ENCODE measurements at places on chromosomes 7 and 10. TPM values are rescaled to one million over a fixed set of nuclear protein-coding genes. Genes with fewer than 3 reads are reported as not detected.

- peaks cover 4% of the 10 kb centered on the region for H3K4me1 ChIP-seq
- no peak for DNase-seq
- no peaks in the 10 kb centered on the region for H3K36me3 ChIP-seq
- no peak overlapping the region for H3K27ac ChIP-seq
- H3K27me3 ChIP-seq: no peaks in the 10 kb centered on the region
- no peak overlapping the region for H3K4me3 ChIP-seq
Measured at GRCh38 chr7:134845461-134845860, 66.0 kb downstream of the CALD1 start.

- no peak overlapping the region for H3K27ac ChIP-seq
- no peak overlapping the region for H3K4me3 ChIP-seq
- H3K4me1 ChIP-seq: no peaks in the 10 kb centered on the region
- H3K27me3 ChIP-seq: peaks cover 13% of the 10 kb centered on the region
- H3K36me3 ChIP-seq: no peaks in the 10 kb centered on the region
- DNase-seq: no peak
Measured at GRCh38 chr10:4533621-4534020, 292.4 kb upstream of the AKR1E2 start.

DNA sequence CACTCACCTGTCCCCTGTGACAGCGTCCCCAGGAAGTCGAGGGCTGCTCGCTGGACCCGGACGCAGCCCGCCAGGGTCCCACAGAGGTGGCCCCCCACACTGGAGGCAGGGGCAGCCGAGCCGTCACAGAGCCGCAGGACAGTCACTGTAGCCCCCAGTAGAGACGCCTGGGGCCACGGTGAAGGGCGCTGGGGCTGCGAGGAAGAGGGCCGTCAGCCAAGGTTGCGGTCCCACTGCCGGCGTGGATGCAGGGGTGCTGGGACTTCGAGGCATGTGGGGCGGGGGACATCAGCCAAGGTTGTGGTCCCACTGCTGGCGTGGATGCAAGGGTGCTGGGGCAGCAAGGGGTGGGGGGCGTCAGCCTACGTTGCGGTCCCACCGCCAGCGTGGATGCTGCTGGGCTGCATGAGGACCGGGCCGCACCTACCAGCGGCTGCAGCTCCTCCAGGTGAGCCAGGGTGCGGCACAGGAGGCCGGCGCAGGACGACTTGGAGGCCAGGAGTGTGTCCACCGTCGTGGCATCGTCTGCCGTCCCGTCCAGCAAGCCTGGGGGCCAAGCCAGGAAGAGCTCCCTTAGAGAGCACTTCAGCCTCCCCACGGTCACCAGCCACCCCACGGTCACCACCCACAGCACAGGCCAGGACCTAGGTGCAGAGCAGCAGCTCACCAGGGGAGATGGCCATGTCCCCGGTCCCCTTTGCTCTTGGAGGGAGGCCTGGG is 13.9 kb downstream of the BRAT1 start:
- no peak overlapping the region for H3K27ac ChIP-seq
- peaks cover 24% of the 10 kb centered on the region for H3K36me3 ChIP-seq
- H3K27me3 ChIP-seq: no peaks in the 10 kb centered on the region
- no peaks in the 10 kb centered on the region for H3K4me1 ChIP-seq

IFIT1B gene
- total RNA-seq: not detected

GRCh38 chr7:88208521-88208920 is 11.3 kb downstream of the SRI start:
- no peaks in the 10 kb centered on the region for H3K27me3 ChIP-seq
- H3K36me3 ChIP-seq: peaks cover 67% of the 10 kb centered on the region
- no peak for DNase-seq
- peaks cover 7% of the 10 kb centered on the region for H3K4me1 ChIP-seq
- no peak overlapping the region for H3K27ac ChIP-seq
- H3K4me3 ChIP-seq: no peak overlapping the region

CHN2 gene
- total RNA-seq: not detected

- peaks cover 5% of the 10 kb centered on the region for H3K4me1 ChIP-seq
- H3K27ac ChIP-seq: no peak overlapping the region
- DNase-seq: no peak
- no peaks in the 10 kb centered on the region for H3K36me3 ChIP-seq
- H3K27me3 ChIP-seq: peaks cover 1% of the 10 kb centered on the region
- H3K4me3 ChIP-seq: no peak overlapping the region
Measured at GRCh38 chr7:106623853-106624252, 37.1 kb downstream of the CCDC71L start.

ARID5B gene
- 56.9 TPM for total RNA-seq

DNA sequence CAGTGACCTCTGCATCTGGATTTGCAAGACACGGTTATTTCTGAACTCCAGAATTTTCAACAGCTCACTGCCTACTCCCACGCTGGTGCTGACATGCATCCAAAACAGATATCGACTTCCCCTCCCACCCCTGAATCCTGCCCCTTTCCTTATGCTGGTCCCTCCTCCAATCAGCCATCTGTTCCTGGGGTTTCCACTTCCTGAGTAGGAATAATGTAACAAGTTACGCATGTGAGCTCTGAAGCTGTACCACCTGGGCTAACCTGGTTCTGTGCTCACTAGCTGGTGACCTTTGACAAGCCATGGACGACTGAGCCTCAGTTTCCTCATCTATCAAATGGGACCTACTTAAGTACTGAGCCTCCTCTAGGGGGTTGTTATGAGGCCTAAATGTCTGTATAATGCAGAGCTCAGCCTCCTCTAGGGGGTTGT is 1.7 kb upstream of the NCAPG2 start:
- peak overlapping the region; percentile 73 for H3K4me3 ChIP-seq
- peaks cover 16% of the 10 kb centered on the region for H3K36me3 ChIP-seq
- peak overlapping the region; percentile 71 for H3K27ac ChIP-seq

GRCh38 chr7:127137146-127137545 is 115.6 kb downstream of the GRM8 start:
- H3K36me3 ChIP-seq: no peaks in the 10 kb centered on the region
- peaks cover 3% of the 10 kb centered on the region for H3K27me3 ChIP-seq
- DNase-seq: no peak
- no peak overlapping the region for H3K4me3 ChIP-seq

- H3K4me3 ChIP-seq: no peak overlapping the region
- peak; percentile 59 for DNase-seq
- peaks cover 29% of the 10 kb centered on the region for H3K36me3 ChIP-seq
- no peaks in the 10 kb centered on the region for H3K27me3 ChIP-seq
- H3K27ac ChIP-seq: no peak overlapping the region
- peaks cover 56% of the 10 kb centered on the region for H3K4me1 ChIP-seq
Measured at GRCh38 chr10:104306897-104307296, 31.4 kb downstream of the ITPRIP start.

DNA sequence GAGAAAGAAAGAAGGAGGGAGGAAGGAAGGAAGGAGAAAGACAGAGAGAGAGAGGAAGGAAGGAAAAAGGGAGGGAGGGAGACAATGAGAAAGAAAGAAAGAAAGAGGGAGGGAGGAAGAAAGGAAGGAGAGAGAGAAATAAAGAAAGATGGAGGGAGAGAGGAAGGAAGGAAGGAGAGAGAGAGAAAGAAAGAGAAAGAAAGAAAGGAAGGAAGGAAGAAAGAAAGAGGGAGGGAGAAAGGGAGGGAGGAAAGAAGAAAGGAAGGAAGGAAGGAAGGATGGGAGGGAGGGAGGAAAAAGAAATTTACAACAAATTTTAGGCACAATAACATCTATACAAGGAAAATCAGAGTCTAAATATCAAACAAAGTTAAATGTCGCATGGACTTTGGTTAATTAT is 332.6 kb upstream of the KLF6 start:
- peaks cover 2% of the 10 kb centered on the region for H3K27me3 ChIP-seq
- H3K4me3 ChIP-seq: no peak overlapping the region

DNA sequence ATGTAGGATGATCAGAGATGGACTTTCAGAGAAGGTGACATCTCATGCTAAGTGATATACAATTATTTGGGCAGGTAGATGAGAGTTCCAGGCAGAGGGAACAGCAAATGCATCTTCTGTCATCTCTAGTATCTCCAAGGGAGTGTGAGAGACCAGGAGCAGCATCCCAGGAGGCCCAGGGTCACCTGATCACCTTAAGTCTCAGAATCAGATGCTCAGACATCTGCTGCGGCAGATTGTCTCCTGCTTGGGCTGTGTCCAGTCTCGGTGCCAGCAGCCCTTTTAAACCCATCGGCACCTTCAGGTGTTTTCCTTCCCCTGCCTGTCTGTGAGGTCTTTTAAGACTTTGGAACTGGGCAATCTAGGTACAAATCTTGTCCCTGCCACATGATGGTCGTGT is 690.6 kb downstream of the LRMDA start:
- no peak overlapping the region for H3K4me3 ChIP-seq
- DNase-seq: no peak
- no peaks in the 10 kb centered on the region for H3K4me1 ChIP-seq
- H3K27me3 ChIP-seq: no peaks in the 10 kb centered on the region

DNA sequence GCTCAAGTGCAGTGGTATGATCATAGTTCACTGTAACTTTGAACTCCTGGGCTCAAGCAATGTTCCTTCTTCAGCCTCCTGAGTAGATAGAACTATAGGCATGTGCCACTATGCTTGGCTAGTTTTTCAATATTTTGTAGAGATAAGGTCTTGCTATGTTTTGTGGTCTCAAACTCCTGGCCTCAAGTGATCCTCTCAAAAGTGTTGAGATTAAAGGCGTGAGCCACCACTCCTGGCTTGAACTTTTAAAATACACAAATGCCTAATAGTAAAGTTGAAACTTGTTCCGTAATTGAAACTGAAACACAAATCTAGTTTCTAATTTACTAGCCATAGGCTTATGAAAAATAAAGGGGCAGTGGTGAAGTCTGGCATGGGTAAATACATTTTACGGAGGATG is 65.7 kb downstream of the AP3M1 start:
- H3K36me3 ChIP-seq: peaks cover 28% of the 10 kb centered on the region
- H3K27ac ChIP-seq: peak overlapping the region; percentile 34

GRCh38 chr10:77792155-77792554 is 134.4 kb downstream of the DLG5 start:
- H3K36me3 ChIP-seq: peaks cover 5% of the 10 kb centered on the region
- no peak for DNase-seq
- no peaks in the 10 kb centered on the region for H3K4me1 ChIP-seq
- no peaks in the 10 kb centered on the region for H3K27me3 ChIP-seq

CAV2 gene
- not detected for total RNA-seq

FFAR4 gene
- not detected for total RNA-seq

CALML5 gene
- not detected for total RNA-seq

DENND2A gene
- total RNA-seq: not detected

DNA sequence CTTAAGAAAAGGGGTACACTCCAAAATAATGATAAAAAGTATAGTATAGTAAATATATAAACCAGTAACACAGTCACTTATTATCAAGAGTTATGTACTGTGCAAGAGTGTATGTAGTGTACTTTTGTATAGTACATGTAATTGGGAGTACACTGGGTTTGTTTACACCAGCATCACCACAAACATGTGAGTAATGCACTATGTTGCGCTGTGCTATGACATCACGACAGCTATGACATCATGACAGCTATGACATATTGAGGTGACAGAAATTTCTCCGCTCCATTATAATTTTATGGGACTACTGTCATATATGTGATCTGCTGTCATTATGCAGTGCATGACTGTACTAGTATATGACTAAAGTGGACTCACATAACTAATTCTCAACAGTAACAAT is 84.6 kb downstream of the KMT2C start:
- no peaks in the 10 kb centered on the region for H3K27me3 ChIP-seq
- peaks cover 11% of the 10 kb centered on the region for H3K4me1 ChIP-seq
- H3K4me3 ChIP-seq: no peak overlapping the region
- peak; percentile 53 for DNase-seq
- no peak overlapping the region for H3K27ac ChIP-seq

GRCh38 chr10:26227786-26228185 is 11.2 kb downstream of the GAD2 start:
- H3K4me3 ChIP-seq: no peak overlapping the region
- no peaks in the 10 kb centered on the region for H3K4me1 ChIP-seq
- H3K27ac ChIP-seq: no peak overlapping the region
- H3K36me3 ChIP-seq: no peaks in the 10 kb centered on the region
- DNase-seq: no peak

- H3K27me3 ChIP-seq: no peaks in the 10 kb centered on the region
- H3K4me3 ChIP-seq: no peak overlapping the region
- H3K36me3 ChIP-seq: no peaks in the 10 kb centered on the region
- H3K27ac ChIP-seq: no peak overlapping the region
Measured at GRCh38 chr7:51680594-51681399, 364.2 kb upstream of the COBL start.

GRCh38 chr10:103649654-103650423 is 156.3 kb downstream of the NEURL1 start:
- no peak overlapping the region for H3K27ac ChIP-seq
- no peaks in the 10 kb centered on the region for H3K27me3 ChIP-seq
- DNase-seq: no peak
- no peaks in the 10 kb centered on the region for H3K36me3 ChIP-seq
- H3K4me1 ChIP-seq: peaks cover 7% of the 10 kb centered on the region
- no peak overlapping the region for H3K4me3 ChIP-seq

ST8SIA6 gene
- not detected for total RNA-seq

DNA sequence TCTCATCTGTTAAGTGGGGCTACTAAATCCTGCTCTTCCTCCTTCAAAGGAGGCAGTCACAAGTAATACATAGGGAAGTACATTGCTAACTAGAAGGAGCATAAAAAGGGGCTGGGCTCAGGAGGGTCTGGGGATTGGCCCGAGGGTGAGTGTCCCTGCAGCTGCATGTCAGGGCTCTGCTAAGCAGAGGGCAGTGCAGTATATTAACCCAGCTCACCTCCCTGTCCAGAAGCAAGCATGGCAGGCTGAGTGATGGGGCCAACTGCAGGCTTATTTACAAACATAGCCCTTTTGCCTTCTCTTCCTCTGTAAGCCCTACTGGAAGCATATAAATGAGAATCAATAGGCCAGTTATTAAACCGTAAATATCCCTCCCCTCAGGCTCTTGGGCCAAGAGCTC is 143.2 kb upstream of the PCBD1 start:
- no peak overlapping the region for H3K4me3 ChIP-seq
- no peak for DNase-seq
- no peak overlapping the region for H3K27ac ChIP-seq
- no peaks in the 10 kb centered on the region for H3K4me1 ChIP-seq
- H3K36me3 ChIP-seq: no peaks in the 10 kb centered on the region

DNA sequence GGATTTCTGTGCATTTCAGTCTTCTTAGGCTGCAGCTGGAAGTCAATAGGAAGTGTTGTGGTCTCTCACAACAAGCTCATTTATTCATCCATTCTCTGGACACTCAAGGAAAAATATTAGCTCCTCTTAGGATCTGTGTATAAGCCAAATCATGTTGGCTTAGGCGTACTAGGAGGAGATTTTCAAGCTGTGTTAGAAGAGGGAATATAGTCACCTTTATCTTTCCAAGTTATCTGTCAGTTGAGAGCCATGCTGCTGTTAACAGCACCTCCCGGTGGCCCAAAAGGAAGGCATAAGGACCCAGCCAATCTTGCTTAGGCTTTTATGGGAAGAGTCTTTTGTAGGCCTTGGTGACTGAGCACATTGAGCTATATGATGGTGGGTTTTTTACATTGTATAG is 220.0 kb downstream of the LRMDA start:
- H3K4me1 ChIP-seq: no peaks in the 10 kb centered on the region
- no peaks in the 10 kb centered on the region for H3K36me3 ChIP-seq
- no peak for DNase-seq
- peaks cover 2% of the 10 kb centered on the region for H3K27me3 ChIP-seq

GRCh38 chr10:112218960-112219359 is 35.4 kb upstream of the GPAM start:
- peaks cover 5% of the 10 kb centered on the region for H3K27me3 ChIP-seq
- no peaks in the 10 kb centered on the region for H3K4me1 ChIP-seq
- no peak overlapping the region for H3K27ac ChIP-seq
- H3K36me3 ChIP-seq: no peaks in the 10 kb centered on the region
- DNase-seq: no peak

GRCh38 chr7:5699467-5700384 is 81.7 kb downstream of the RNF216 start:
- H3K27ac ChIP-seq: peak overlapping the region; percentile 81
- peaks cover 82% of the 10 kb centered on the region for H3K4me1 ChIP-seq
- peaks cover 8% of the 10 kb centered on the region for H3K27me3 ChIP-seq
- peak overlapping the region; percentile 63 for H3K4me3 ChIP-seq
- peaks cover 43% of the 10 kb centered on the region for H3K36me3 ChIP-seq

NPSR1 gene
- not detected for total RNA-seq
